ENCODE measurements at places on chromosomes 7 and 10. TPM values are rescaled to one million over a fixed set of nuclear protein-coding genes. Genes with fewer than 3 reads are reported as not detected.

GRCh38 chr10:97380516-97380915 lies 20.6 kb downstream of the RRP12 start:
- DNase-seq, result no peak

DNA sequence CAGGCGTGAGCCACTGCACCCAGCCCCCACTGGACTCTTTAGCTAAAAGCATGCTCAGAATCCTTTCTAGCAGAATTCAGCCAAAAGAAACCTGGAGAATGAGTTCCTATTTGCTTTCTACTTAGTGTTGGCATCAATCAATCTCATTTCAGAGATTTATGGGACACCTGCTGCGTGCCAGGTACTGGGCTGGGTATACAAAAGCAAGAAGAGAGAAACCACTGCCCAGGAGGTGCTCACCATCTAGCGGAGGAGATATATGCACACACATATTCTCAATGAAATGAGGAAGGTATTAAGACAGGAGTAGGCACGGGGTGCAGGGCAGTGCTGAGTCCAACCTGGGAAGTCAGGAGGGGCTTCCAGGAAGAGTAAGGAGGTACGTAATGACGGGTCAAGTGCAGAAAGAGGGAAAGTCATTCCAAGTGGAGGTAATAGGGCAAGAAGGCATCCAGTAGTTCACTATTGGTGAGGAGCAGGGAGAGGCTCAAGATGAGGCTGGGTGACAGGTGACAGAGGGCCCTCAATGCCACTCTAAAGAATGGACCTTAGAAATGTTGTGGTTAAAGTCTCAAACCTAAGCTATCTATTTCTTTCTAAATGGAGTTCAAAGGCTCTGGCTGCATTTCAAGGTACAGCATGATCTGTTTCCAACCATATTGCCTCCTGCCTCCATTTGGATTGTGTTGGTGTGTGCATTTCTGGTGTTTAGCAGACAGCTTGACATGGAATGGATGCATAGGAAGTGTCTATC lies 22.1 kb downstream of the ABLIM1 start:
- DNase-seq, result no peak

DNA sequence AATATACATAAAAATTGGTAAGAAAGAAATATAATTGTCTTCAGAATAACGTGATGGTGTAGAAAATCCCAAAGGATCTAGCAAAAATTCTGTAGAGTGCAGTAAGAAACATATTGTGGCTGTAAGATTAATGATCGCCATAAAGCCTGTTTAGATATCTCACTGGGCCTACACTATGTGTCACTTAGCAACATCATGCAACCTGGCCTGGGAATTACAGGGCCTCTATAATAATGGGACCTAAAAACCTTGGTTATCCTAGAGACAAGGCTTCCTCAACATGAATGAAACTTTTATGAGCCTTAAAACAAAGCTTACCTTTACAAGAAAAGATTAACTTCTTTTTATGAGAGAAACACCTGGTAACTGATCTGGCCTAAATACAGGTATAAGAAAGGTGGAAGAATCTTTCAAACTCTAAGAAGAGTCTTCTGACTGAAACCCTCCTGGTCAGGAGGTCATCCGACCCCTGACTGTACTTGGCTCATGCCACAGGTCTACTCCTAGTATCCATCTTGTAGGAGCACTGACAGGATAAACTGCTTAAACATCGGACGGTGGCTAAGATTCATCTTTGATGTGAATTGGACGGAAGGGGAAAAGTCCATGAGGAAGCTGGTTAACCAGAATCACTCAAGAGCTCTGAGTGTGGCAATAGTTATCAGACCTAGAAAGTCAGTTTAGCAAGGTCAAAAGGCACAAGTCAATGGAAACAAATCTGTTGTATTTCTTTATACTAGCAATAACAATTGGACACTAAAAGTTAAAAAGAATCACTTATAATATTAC lies 1155.1 kb upstream of the SORCS1 start:
- DNase-seq, result no peak

- DNase-seq, result no peak
Observed at GRCh38 chr7:143329471-143330170, 13.7 kb downstream of the CLCN1 start.

DNA sequence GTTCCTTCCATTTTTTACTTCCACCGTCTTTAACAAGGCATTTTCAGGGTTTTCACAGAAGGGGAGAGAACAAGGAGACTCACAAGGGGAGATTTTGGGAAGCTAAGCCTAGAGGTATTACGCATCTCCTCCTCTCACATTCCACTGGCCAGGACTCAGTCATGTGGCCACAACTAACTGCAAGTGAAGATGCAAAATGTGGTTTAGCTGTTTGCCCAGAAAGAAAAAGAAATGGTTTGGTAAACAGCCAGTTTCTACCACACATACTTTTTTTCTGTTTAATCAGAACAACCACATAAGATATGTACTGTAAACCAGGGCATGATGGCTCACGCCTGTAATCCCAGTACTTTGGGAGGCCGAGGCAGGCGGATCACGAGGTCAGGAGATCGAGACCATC lies 21.4 kb upstream of the HELLS start:
- DNase-seq, result no peak

GRCh38 chr10:69902835-69903535 lies 101.3 kb downstream of the COL13A1 start:
- no peak for DNase-seq

GRCh38 chr10:130577039-130577438 lies 440.8 kb downstream of the GLRX3 start:
- peak; percentile 74 for DNase-seq

- no peak for DNase-seq
Observed at GRCh38 chr7:143405173-143406001, 3.3 kb downstream of the EPHA1 start.

DNA sequence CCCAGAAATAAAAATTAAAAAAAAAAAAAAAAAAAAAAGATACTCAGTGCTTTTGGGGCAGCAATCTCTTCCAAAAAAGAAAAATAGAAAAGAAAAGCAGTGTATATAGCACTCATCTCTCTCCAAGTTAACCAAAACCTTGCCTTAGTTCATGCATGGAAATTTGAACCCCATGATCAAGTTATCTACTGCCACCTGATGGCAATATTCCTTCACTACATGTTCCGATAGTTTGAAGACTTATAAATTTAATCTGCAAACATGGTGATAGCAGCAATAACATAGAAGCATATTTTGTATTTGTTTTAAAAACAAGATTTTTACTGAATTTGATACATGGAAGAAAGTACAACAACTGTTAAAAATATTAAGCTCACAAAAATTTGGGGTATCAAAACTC lies 48.6 kb upstream of the SLIT1 start:
- DNase-seq, result no peak

GRCh38 chr7:92608380-92609322 lies 18.5 kb upstream of the FAM133B start:
- no peak for DNase-seq

Gene FAM24B
- 1.2 TPM for total RNA-seq

Gene CLEC2L
- total RNA-seq, result not detected

All from esophagus muscularis mucosa (tissue), 4 donors.